ENCODE measurements at places on chromosomes 1 and 21.

GRCh38 chr21:36697060-36697850 is 1.7 kb upstream of the SIM2 start:
- DNase-seq, result no peak

DNA sequence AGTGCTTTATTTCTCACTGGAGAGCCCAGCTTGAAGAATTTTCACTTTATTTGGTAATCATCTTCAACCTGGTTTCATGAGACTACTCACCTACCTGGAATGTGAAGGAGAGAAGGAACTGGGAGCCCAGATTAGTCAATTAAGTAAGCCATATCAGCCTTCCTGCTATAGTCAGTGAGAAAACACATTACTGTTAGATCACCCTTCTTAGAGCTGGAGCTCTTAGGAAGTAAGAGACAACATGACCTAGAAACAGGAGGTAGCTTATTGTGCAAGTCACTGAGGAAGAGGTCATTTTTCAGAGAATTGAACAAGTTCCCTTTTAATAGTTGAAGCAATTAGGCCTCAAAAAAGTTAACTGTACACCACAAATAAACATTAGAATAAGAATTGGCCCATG is 49.2 kb upstream of the TEKT2 start:
- no peak for DNase-seq

- no peak for DNase-seq
Measured at GRCh38 chr1:76090283-76091203, 16.0 kb downstream of the ST6GALNAC3 start.

DNA sequence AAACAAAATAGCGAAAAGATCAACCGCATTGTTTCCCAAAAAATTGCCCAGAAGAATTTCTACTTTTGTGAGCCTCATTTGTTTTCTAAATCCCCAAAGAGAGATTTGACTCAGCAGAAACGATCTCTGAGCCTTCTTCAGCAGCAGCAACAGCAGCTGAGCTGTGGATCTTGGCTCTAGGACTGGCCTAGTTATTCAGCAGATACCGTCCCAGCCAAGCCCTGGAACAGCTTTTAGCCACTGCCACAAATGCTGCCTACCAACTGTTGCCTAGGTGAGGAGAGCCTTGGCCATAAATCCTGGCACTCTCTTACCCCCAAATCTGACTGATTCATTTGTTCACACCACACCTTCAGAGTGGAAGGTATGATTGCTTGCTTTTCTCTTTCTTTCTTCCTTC is 320.1 kb downstream of the TGFB2 start:
- DNase-seq, result no peak

GRCh38 chr1:245397771-245398170 is 243.0 kb downstream of the KIF26B start:
- no peak for DNase-seq

- no peak for DNase-seq
Measured at GRCh38 chr1:180519846-180520245, 17.5 kb upstream of the ACBD6 start.

DNA sequence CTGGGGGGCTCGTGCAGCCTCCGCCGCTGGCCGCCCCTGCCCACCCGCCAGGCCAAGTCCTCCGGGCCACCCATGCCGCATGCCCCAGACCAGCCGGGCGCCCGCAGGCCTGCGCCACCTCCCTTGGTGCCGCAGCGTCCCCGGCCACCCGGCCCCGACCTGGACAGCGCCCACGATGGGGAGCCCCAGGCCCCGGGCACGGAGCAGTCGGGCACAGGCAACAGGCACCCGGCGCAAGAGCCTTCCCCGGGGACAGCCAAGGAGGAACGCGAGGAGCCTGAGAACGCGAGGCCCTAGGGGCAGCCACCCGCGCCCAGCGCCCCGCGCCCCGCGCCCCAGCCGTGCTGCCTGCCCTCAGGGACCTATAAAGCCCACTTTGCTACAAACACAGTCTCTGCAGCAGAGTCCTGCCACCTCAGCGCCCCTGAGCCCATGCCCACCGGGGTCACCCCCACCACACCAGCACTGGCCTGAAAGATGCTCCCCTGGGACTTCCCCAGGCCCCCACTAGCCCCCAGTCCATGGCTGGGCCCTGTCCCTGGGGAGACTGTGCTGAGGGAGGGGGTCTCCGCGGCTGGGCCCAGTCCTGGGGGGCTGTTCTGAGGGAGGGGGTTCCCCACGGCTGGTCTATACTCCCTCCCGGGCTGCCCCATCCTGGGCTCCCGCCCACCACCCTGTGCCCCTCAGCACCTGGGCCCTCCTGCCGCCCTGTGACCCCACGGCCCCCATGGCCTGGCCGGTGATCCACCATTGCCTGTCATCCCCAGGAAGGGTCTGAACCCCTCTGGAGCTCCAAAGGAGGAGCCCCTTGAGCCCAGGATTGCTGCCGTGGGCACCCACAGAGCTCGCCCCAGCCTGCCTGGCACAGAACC is 8.6 kb downstream of the TNFRSF18 start:
- DNase-seq, result peak; percentile 1

GRCh38 chr1:183847641-183848040 is 42.7 kb downstream of the RGL1 start:
- DNase-seq, result no peak

- DNase-seq, result no peak
Measured at GRCh38 chr1:97010566-97011264, 289.1 kb downstream of the PTBP2 start.

GRCh38 chr1:94866164-94866807 is 46.1 kb downstream of the SLC44A3 start:
- no peak for DNase-seq

Measured in activated CD4-positive, alpha-beta T cell treated with anti-CD3 and anti-CD28 coated beads, Interleukin-2, amount 50 U/mL, for 1 hour (primary cell).